ENCODE measurements at places on chromosomes 7 and 10.
A peak's percentile ranks its signal among the peaks of the same experiment; 100 is the strongest.

DNA sequence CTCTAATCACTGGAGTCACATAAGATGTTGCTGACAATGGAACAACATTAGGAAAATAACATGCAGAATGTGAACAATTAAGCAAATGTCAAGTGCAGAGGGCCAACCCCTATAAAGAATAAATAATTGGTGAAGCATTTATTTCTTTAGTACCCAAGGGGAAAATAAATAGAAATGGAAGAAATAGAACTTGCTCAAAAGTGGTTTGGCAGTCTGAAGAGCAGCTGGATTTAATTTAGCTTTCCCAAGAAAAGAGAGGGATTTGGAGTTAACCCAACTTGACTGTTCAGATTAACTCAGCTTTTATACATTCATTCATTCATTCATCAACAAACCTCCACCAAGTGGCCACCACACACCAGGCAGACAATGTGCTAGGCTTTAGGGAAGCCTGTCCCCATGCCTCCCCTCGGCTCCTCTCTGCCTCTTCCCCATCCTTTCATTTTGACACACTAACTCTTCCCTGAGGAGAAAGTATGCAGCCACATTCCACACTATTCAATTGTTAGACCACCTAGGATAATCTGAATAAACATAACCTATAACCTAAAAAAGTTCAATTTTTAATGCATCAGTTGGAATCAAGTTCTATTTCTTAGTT is 295.5 kb downstream of the AHR start:
- no peak for DNase-seq

DNA sequence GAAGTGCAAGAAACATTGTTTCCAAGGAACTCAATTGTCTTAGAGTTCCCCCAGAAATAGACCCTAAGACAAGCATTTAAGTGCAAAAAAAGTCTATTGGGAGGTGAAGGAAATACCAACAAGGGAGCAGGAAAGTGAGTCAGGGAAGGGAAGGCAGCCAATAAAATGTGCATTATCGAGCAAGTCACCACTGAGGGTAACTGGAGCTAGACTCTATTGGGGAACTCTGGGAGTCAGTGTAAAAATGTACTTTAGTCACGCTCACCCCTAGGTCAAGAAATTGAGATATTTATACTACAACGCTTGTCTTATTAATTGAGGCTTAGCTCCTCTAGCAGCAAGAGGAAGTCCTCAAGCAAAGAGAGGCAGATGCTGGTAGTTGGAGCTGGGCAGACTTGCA is 137.7 kb downstream of the RTKN2 start:
- DNase-seq: no peak

GRCh38 chr7:1694611-1695511 is 24.8 kb downstream of the ELFN1 start:
- peak; percentile 5 for DNase-seq

GRCh38 chr10:81969136-81969535 is 94.1 kb downstream of the NRG3 start:
- DNase-seq: no peak

- no peak for DNase-seq
Observed at GRCh38 chr7:144665689-144666381, 170.0 kb downstream of the TPK1 start.

DNA sequence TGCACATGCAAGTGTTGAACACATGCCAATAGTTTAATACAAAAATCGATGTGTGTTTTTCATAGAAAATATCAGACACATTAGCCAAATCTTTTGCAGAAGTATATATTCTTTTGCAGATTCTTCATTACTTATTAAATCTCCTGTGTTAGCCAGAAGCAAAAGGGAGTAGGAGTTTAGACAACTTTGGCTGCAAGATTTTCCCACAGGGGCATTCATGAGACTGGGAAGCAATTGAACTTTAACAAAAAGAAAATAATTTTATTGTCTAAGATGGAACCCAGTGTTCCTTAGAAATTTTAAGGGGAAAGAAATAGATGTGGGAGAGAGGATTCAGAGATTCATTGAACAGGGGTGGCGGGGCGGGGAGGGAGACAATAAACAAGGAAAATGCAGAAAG is 1336.0 kb downstream of the GATA3 start:
- DNase-seq: no peak

GRCh38 chr7:102431617-102432298 is 1.6 kb upstream of the ORAI2 start:
- no peak for DNase-seq

DNA sequence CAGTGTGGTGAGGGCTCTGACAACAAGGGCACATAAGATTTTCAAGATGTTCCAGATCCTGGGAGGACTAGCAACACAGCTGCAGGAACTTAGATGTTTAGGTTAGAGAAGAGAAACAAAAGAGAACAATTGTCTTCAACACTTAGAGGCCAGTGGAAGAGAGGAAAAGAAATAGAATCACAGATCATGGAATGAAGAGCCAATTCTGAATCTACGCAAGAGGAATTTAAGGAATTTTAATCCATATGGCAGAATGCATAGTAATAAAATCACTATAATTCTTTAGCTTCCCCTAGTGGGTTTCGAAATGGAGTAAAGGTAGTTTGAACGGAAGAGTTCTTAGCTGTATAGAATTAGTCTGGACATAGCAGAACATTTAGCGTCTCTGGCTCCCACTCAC is 114.6 kb upstream of the LRRTM3 start:
- no peak for DNase-seq

DNA sequence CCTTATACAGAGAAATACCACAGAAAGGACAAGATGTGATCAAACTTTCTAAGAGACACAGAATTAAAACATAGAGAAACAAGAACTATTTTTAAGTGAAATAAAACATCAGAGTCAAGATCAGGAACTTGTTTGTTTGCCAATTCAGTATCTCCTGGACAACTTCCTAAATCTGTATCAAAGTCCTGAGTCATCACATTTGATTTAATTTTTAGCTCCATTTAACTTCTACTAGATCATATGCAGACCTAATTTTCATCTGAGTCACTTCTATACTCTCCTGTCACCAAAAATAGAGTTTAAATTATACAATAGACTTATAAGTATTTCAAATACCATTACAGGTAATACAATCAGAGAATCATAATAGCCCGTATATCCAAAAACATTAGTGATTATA is 268.1 kb downstream of the PRKG1 start:
- no peak for DNase-seq

DNA sequence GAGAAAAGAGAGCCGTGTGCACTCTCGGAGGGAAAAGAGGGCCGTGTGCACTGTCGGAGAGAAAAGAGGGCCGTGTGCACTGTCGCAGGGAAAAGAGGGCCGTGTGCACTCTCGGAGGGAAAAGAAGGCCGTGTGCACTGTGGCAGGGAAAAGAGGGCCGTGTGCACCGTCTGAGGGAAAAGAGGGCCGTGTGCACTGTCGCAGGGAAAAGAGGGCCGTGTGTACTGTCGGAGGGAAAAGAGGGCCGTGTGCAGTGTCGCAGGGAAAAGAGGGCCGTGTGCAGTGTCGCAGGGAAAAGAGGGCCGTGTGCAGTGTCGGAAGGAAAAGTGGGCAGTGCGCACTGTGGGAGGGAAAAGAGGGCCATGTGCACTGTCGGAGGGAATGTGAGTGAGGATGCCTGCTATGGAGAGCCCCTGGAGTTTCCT is 188.7 kb downstream of the DNAJB6 start:
- DNase-seq: no peak

DNA sequence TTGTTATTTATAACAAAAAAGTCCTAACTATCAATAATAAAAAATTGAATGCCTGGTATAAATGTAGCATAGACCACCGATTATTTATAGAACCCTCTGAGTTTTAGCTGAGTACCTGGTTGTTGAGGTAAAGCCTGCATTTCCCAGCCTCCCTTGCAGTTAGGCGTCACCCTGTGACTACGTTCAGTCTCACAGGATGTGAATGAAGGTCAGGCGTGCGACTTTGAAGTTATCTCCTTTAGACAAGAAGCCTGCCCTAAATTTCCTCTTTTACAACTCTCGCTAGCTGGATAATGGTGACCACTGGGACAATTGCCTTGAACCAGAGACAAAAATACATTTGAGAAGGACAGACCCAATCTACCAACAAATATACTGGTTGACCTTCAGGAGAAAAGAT is 67.5 kb upstream of the TES start:
- DNase-seq: no peak

- DNase-seq: no peak
Observed at GRCh38 chr7:131932271-131932670, 375.8 kb upstream of the PODXL start.

- DNase-seq: no peak
Observed at GRCh38 chr10:69125554-69125953, 1.6 kb downstream of the VPS26A start.

DNA sequence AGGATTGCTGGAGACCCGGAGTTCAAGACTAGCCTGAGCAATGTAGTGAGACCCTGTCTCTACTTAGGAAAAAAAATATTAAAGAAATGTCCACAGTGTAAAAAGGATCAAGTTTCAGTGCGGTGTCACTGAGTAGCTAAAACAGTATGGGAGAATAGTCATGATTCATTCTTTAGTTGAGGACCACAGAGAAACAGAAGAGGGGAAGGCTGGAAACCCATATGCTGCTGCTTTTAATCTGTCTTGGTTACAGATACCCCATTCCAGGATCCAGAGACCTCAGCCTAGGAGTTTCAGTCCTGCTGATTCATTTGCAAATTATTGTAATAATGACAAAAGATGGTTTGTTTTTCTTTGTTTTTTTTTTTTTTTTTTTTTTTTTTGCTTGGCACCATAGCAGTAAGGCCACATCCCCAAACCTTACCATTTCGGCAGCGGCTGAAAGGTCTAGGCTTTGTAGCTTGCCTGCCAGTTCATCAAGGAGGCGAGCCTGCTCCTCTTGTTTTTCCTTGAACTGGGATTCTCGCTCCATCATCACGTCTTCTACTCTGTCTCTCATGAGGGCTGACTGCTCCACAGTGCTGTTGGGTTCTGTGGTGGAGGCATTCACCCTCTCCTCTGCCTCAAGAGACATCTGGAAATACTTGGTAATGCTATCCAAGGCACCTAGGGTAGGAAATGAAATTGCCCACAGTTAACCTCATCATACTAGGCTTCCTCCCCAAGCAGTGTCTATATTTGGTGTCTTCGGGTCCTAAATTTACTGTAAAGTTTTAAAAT is 44.2 kb downstream of the DLD start:
- no peak for DNase-seq

DNA sequence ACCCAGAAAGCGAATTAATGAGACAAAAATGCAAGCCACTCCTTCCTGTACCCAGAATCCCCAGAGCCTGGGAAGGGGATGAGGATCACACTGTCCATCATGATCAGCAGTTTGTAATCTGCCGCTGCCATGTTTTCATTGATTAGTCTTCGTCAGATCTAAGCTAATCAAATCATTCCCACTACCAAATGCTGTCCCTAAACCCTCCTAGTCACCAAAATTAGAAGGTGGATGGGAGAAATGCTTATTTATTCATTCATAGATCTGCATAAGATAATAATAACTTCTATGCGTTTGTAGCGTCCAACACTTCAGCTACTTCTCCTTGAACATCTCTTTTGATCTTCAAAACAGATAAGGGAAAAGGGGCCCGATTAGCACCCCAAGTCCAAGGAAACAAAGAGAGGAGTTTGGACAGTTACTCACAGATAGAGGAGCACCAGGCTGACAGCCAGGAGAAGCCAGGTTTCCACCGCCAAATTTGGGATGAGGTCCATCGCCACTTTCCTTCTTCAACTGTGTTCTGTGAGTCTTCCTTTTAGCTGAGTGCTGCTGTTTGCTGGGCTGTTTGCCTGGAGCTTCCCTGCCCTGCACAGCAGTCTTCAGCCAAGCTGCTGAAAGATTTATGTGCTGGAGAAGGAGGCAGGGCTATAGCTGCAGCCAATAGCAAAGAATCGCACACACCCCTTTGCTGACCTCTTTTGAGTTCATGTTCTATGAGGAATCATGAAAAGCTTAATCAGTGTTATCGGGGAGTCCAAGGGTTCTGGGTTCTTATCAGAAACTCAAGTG is at the start of gene CYP3A5:
Gene CYP3A5, minus strand, starts transcription at position 597 of the 792 bp plus-strand sequence. Its CDS starts 100 bp downstream, at position 497.
- no peak for DNase-seq

- no peak for DNase-seq
Observed at GRCh38 chr7:98281757-98282606, 496 bp downstream of the BRI3 start.
